ENCODE measurements at places on chromosomes 6 and 20.

- no peak for DNase-seq
These were observed 28.2 kb upstream of the VEGFA start for GRCh38 chr6:43741829-43742228.

- DNase-seq, result peak; percentile 89
These were observed 1.5 kb downstream of the E2F3 start for GRCh38 chr6:20403070-20403765.

GRCh38 chr20:39643292-39643691 is 681.1 kb downstream of the DHX35 start:
- no peak for DNase-seq

GRCh38 chr20:40754339-40754943 is 65.4 kb upstream of the MAFB start:
- DNase-seq, result no peak

GRCh38 chr6:20084411-20084810 is 127.9 kb downstream of the MBOAT1 start:
- DNase-seq, result no peak

DNA sequence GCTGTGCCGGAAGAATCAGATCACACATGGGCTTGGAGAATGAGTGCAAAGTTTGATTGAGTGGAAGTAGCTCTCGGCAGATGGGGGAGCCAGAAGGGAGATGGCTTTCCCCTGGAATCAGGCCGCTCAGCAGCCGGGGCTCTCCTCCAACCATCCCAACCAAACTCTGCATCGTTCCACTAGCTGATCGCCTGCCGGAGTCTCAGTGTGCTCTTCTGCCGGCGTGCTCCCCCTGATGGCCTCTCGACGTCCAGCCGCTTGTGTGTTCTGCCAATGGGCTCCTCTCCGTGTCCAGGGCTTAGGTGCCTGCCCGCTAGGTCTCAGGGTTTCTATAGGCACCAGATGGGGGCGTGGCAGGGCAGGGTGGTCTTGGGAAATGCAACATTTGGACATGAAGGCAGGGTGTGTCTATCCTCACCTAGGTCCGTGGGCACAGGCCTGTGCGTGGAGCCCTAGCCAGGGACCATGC is 4.9 kb upstream of the BIRC7 start:
- no peak for DNase-seq

- DNase-seq, result no peak
These were observed 9.1 kb upstream of the PRELID3B start for GRCh38 chr20:59051666-59052185.

DNA sequence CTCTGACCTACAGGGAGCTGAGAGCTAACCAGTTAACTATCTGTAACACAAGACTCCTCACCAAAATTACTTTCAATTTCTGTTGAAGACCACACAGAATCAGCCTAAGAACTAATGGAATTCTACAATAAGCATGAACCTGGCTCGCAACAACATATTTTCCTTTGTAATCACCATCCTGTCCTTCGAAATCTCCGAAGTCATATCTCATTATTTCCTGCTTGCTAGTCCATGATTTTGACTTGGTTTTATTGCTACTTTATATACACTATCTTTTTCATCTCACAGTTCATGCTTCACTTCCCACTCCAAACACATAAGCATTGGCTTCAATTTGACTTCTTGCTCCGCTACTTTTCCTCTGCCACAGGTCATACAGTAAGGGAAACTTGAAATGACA is 405.8 kb upstream of the FKBP1C start:
- DNase-seq, result no peak

- no peak for DNase-seq
These were observed 18.3 kb downstream of the RPS6KA2 start for GRCh38 chr6:166608774-166609173.

Data from stimulated activated CD8-positive, alpha-beta memory T cell treated with anti-CD3 and anti-CD28 coated beads, Interleukin-12 subunit alpha, Interleukin-12 subunit beta, amount 100 ng/mL, for 4 hours (primary cell).